ENCODE measurements at places on chromosomes 6 and 20. TPM values are rescaled to one million over a fixed set of nuclear protein-coding genes. Genes with fewer than 3 reads are reported as not detected.

- H3K27ac ChIP-seq: no peak overlapping the region
- H3K27me3 ChIP-seq: peaks cover 24% of the 10 kb centered on the region
- no peaks in the 10 kb centered on the region for H3K4me1 ChIP-seq
Measured at GRCh38 chr6:7914991-7915789, 4.6 kb upstream of the TXNDC5 start.

Gene SGK2
- polyA plus RNA-seq: 21.9 TPM

Gene LAMA2
- polyA plus RNA-seq: 5.4 TPM

DNA sequence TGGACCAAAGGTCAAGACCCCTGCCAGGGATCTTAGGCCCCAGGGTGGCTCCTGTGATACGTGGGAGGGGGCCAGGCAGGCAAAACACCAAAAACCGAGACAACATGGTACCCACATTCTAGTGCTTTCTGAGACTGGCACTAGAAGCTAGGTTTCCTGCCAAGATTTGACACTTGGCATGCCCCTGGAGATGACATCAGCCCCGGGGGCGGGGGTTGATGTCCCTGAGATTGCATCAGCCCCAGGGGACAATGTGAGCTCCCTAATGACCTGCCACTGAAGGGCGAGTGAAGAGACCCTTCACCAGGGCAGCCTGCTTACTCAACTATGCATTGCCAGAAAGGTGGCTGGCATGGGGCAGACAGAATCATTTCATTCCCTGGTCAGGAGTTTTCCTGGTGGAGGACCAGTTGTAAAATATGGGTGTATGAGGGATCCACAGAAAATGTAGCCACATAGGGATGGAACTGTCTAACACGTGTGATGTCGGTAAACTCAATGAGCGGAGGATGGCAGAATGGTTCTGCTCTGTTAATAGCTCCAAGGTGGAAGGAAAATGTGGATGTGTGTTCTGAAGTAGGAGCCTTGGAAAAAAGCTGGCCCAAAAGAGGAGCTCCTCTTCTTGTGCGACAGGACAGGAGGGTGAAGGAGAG lies 219.7 kb downstream of the UNC5CL start:
- DNase-seq: no peak
- H3K27ac ChIP-seq: no peak overlapping the region
- H3K4me1 ChIP-seq: no peaks in the 10 kb centered on the region
- H3K36me3 ChIP-seq: no peaks in the 10 kb centered on the region
- no peaks in the 10 kb centered on the region for H3K27me3 ChIP-seq

GRCh38 chr6:143615785-143616184 lies 62.0 kb upstream of the PHACTR2 start:
- peaks cover 3% of the 10 kb centered on the region for H3K4me1 ChIP-seq
- no peaks in the 10 kb centered on the region for H3K36me3 ChIP-seq
- no peak overlapping the region for H3K27ac ChIP-seq

DNA sequence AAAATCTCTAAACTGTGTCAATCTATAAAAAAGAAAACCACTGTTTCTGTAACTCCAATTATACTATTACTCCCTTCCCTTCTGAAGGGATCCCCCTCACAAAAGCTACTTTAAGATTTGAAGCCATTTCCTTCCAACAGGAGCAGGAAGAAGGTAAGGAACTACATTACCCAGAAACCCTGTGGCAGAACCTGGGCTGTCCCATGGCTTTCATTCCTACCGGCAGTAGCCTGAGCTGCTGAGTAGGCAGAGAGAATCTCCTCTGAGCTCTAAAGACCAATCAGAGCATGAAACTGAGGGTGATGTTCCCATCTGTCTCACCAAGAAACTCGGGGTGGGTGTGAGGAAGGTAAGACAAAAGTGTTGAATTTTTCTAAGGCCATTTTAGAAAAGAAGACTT lies 108.0 kb upstream of the LRFN2 start:
- H3K4me1 ChIP-seq: peaks cover 7% of the 10 kb centered on the region
- DNase-seq: no peak
- H3K27me3 ChIP-seq: no peaks in the 10 kb centered on the region
- no peak overlapping the region for H3K4me3 ChIP-seq

GRCh38 chr20:33676121-33676520 lies 1.9 kb upstream of the NECAB3 start:
- H3K27ac ChIP-seq: no peak overlapping the region
- no peaks in the 10 kb centered on the region for H3K27me3 ChIP-seq
- H3K4me1 ChIP-seq: peaks cover 30% of the 10 kb centered on the region
- H3K4me3 ChIP-seq: no peak overlapping the region
- peaks cover 9% of the 10 kb centered on the region for H3K36me3 ChIP-seq

Data from large intestine (tissue), 12 donors.